ENCODE measurements at places on chromosomes 4 and X.

GRCh38 chr4:53015681-53016080, 153.6 kb downstream of the RASL11B start:
- peak; percentile 82 for DNase-seq

DNA sequence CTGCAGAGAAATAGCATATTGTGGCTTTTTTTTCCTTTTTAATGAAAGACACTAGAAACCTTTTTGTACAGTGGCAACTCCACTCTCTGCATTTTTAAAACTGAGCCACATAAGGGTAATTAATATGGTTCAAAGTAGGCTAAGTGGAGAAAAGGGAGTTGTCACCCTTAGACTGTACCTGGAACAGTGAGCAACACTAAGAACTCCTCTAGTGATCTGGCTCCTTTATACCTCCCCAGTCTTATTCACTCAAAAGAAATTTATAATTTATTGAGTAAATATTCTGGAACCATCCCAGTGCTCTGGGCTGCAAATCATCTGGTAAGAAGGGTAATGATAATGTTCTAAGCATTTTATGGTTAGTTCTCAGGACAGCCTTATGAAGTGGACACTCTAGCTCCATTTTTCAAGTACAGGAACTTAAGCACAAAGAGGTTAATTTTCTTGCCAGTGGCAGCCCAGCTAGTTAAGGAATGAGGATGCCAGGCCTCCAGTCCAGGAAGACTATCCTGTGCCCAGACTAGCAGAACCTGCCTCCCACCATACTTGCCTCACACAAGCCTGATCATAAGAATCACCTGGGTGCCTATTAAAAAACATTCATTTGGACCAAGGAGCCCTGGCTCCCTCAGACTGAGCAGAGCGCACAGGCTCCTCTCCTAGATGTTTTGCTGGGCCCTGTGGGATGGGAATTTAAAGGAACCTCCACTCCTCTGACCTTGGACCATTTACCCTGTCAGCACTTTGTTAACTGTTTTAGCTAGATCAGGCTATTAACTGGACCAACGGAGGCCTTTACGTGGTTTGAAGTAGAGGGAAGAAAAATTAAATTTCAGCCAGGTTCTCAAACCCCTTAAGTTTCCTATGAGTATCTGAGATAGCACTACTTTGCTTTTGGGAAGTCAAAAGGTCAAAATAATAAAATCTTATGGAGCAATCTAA, 102.6 kb downstream of the PDE5A start:
- no peak for DNase-seq

DNA sequence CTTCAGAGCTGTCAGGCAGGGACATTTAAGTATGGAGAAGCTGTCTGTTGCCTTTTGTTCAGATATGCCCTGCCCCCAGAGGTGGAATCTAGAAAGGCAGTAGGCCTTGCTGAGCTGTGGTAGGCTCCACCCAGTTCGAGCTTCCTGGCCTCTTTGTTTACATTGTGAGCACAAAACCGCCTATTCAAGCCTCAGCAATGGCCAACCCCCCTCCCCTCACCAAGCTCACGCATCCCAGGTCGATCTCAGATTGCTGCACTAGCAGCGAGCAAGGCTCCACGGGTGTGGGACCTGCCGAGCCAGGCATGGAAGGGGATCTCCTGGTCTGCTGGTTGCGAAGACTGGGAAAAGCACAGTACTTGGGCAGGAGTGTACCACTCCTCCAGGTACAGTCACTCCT, 59.3 kb downstream of the ZNF674 start:
- no peak for DNase-seq

DNA sequence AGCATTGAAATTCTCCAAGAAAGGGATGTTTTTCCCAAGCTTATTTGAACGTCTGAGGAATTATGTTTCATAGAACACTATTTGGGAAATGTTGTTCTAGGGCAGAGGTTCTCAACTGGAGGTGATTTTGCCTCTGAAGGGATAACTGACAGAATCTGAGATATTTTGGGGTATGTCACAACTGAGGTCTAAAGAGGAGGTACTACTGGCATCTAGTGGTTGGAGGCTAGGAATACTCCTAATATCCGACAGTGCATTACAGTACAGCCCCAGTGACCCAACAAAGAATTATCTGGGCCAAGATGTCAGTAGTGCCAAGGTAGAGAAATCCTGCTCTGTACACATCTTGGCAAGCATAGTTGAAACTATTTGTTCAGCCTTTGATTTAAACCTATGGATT, 6.4 kb downstream of the HSPA4L start:
- DNase-seq = no peak

- DNase-seq = no peak
Observed at GRCh38 chr4:118307643-118308042, 45.2 kb downstream of the PRSS12 start.

DNA sequence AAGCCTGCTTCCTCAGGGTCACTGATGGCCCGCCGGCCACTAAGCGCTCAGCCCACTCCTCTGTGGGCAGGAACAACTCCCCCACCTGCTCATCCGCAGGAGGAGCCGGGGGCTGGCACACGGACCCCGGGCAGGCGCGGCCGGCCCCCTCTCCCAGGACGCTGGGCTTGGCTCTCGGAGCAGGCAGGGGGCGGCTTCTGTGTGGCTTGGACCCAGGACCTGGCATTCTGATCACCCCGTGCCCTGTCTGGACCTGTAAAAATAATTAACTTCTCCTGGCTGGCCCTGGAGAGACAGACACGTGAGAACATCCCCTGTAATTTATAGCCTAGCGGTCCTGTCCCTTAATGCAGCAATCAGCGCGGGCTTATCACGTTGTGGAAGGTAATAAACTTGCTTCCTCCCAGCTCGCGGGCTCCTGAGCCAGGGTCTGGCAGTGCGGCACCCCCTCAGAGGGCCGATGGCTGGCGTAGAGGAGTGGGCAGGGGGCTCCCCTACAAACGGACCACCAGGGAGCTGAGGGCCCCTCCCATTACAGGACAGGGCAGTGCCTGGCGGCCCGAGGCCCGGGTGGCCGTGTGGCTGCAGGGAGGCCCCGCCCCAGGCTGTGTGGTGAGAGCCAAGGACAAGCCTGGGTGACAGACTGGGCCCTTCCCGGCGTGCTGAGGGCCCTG, 84.5 kb upstream of the NKX1-1 start:
- no peak for DNase-seq

All from forelimb muscle (tissue), 1 donor.